NCI-H187 (cell line): ENCODE measurements at places on chromosomes 7 and 10.

DNA sequence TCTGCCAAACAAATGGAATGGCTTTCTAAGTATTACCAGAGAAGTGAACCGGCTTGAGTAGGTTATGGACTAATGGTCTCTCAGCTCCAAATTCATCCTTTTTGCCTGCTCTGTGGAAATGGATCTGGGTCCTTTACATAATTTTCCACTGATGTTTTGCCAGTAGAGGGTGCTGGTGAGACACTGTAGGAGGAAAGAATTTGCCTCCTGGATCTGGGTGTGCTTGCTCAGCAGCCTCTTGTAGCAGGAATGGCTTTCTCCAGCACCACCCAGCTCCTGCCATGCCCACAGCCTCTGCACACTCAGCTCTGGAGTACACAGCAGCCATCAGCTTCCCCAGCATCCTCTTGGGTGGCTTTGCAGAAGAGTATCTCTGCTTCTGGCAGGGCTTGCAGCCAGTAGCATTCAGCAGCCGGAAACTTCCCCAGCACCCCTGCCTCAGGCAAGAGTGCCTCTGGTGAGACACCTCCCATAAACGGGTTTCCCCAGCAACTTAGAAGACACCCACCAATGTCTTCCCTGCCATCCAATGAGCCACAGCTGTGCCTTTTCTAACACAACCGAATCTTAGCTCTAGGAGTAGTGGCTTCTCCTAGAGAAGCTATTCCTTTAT is 235.0 kb upstream of the PLPP4 start:
- no peak for DNase-seq

DNA sequence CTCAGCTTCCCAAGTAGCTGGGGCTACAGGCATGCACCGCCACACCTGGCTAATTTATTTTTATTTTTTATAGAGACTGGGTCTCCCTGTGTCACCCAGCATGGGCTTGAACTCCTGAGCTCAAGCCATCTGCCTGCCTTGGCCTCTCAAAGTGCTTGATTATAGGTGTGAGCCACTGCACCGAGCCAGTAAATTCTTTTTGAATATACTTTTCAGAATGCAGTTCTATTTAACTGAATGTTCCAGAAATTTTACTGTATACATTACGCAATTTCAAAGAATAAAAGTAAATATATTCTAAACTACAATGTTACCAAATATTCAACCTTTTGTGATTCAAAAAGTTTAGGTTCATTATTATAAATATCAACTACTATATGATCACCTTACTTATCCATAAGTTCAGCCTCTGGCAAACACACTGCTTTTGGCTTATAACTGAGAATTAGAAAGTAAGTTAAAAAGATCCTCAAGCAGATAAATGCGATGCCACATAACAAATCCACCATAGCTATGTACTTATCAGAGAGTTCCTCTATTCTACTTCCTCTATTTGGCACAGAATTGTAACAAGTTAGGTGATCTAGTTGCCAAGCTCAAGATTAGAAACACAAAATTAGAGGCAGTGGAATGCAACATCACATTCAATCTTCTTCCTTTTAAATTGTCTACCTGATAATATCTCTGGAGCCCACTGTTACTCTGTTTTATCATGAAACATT is 118.2 kb downstream of the ANK3 start:
- no peak for DNase-seq

- DNase-seq: no peak
These were observed 49.4 kb downstream of the AKR1D1 start for GRCh38 chr7:138125598-138126111.

DNA sequence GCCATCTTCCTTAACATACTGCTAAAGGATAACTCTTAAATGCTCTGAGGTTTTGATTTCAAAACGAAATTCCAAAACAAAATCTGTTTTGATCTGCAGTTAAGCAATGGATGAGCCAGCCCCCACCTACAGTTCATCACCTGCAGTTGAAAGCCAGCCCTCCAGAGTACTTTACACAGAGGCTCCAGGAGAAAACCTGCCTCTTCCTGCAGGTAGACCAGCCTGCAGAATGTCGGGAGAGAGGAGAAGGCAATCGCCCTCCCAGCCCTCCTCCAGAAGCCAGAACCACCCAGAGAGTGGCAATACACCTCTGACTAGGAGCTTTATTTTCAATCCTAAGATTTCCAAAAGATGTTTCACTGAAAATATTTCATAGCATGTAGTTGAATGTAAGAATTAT is 798.1 kb downstream of the GATA3 start:
- no peak for DNase-seq

DNA sequence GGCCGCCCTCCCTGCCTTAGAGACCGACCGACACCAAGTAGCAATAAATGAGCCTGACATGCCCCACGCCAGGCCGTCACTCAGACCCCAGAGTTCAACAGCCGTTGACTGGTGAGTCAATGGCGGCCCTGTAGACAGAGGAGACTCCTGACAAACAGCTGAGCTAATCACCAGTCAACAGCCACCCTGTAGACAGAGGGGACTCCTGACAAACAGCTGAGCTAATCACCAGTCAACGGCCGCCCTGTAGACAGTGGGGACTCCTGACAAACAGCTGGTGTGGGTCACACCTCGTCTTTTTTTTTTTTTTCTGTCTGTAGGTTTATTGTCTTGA is 16.9 kb upstream of the KNDC1 start:
- no peak for DNase-seq
